8988T (cell line): ENCODE measurements at places on chromosomes 3 and 15.

GRCh38 chr15:101116681-101116976 lies 135.2 kb downstream of the CHSY1 start:
- DNase-seq: no peak

DNA sequence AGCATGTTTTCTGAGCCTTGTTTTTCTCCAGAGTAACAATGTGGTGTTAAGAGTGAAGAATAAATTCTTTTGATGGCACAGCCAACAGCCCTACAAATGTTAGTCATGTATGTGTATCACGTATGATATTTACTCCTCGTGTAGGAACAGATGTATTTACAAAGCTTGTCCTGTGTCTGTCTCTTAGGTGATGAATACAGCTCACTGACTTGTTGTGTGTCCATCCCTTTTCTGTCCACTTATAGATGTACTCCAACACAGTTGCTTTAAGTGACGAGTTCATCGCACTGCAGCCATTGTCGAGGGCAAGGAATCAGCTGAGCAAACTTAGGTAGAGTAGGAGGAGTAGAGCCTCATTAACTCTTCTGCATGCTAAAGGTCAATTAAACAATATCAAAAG lies 78.1 kb downstream of the DCUN1D1 start:
- no peak for DNase-seq

DNA sequence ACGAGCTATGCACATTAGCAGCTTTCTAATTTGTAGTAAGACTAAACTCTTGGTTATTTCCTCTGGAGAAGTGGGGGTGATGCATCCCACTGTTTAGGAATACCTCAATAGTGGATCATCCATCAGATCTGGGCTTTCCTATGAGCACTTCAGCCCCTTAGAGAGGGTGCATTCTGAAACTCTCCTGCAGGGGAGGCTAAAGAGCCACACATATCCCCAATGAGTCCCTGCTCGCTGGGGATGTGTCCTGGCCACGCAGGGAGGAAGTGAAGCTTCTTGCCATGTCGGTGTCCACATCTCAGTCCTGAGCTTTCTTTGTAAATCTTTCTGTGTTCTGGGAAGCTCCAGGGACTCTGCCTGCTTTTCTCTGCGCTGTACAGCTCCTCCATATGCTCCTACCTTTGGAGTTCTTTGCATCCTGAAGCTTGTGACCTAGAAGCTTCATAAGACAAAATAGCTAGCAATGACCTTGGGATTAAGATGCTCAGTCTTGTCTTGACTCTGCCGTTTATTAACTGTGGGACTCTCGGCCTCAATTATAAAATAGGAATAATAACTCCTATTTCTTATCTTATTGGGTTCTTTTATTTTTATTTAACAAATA lies 28.3 kb upstream of the MASP1 start:
- DNase-seq: peak; percentile 30

GRCh38 chr3:186311441-186311840 lies 50.6 kb downstream of the DGKG start:
- DNase-seq: no peak

DNA sequence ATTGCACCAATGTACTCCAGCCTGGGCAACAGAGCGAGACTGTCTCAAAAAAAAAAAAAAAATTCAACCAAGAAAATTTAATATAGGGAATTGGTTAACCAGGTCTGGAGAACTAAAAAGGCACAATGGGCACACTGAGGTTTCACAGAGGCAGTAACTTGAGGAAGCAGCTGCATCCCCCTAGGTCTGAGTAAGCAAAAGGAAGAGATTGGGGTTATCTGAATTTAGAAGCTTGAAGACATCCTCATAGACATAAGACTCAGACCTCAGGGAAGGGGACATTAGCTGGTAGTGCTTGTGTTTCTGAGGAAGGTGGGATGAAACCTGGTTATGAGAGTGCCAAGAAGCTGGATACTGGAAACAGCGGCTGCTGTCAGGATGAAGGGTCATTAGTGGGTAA lies 50.1 kb upstream of the LEKR1 start:
- DNase-seq: no peak

- DNase-seq: no peak
Measured at GRCh38 chr3:3665961-3666640, 133.1 kb upstream of the LRRN1 start.

DNA sequence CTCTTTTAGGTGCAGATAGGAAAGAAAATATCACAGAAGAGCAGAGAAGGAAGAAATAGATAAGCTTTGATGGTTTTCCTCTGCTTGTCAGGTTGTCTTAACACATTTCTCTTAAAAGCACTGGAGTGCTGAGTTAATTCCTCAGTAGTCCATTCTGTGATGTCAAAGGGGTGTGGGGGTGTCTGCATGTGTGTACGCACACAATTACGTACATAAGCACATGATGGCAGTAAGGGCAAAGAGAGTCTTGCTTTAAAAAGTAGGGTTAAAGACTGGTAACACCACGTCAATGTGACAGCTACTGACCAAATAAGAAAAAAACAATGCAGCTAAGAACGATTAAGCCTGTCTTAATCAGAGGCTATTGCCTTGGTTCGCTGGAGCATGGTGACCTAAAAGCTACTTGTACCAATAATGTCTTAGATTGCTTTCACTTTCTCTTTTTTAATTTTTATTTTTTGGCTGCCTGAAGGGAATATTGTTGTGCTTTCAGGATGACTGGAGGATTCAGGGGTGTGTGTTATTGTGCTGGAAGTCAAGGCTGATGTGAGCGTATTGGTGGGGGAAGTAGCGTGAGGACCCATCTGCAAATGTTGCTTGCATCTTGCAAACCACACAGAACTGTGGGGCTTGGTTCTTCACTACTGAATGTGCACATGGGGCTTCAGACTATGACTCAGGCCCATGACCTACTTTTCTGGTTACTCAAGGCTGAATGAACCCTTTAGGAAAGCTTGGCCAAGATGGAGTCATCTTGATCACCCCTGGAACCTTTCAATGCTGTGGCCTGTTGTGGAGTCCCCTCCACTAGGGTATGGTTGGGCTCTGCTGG lies 417.8 kb upstream of the TPM1 start:
- no peak for DNase-seq

DNA sequence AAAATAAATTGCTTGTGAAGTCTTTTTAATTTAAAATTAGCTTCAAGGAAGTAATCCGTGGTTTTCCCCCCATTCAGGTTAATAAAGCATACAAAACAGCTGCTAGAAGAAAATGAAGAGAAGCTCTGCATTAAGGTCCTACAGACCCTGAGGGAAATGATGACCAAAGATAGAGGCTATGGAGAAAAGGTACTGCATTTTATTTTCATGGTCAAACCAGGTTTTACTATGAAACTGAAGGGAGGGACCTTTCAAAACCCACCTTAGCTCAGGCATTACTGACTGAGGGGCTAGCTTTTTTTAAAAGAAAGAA lies 218.5 kb downstream of the ITPR1 start:
- no peak for DNase-seq

- no peak for DNase-seq
Measured at GRCh38 chr3:71130471-71131374, 452.8 kb downstream of the FOXP1 start.
